Subcutaneous adipose tissue (tissue), 4 donors: ENCODE measurements at places on chromosomes 2 and 18. TPM values are rescaled to one million over a fixed set of nuclear protein-coding genes. Genes with fewer than 3 reads are reported as not detected.

RGPD4 gene
- total RNA-seq = not detected

MYO3B gene
- total RNA-seq = not detected

CTIF gene
- 195 TPM for total RNA-seq

CACNB4 gene
- 2.6 TPM for total RNA-seq

ASXL3 gene
- total RNA-seq = 1.5 TPM

HRH4 gene
- not detected for total RNA-seq

CYTIP gene
- total RNA-seq = 47.8 TPM

EVX2 gene
- not detected for total RNA-seq

C1QL2 gene
- total RNA-seq = not detected

RAX gene
- total RNA-seq = not detected

ALPI gene
- total RNA-seq = not detected

TDRD15 gene
- not detected for total RNA-seq

TBR1 gene
- total RNA-seq = not detected

PPP1R1C gene
- 7.9 TPM for total RNA-seq

LDLRAD4 gene
- total RNA-seq = 21.2 TPM

KLHL30 gene
- 0.65 TPM for total RNA-seq
